ENCODE measurements at places on chromosomes 7 and 10.

- no peak for DNase-seq
Observed at GRCh38 chr7:40701836-40702551, 567.2 kb downstream of the SUGCT start.

DNA sequence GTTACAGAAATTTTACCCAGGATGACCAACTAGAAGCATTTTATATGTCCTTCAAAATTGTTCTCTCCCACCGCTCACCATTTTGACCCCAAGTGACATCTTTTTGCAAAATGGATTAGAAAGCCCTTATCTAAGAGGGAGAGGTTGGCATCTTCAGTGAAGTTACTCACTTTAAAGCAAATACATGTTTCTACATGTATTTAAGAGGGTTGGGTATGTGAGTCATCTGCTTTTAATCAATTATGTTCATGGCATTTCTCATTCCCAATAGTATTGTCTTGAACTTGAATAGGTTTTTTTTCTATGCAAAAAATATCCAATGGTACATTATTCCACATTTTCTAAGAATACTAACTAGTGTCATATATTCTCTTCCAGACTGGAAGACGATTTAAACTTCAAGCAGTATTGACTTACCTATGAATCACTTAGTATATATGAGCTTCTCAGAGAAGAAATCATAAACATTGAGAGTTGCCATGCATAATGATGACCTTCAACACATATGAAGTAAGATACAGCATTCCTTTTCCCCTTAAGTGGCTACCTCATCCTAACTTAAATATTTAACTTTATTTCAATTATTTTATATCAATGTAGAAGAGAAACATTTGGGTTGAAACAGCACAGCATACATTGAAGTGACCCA is 132.8 kb downstream of the POLR1F start:
- DNase-seq: no peak

DNA sequence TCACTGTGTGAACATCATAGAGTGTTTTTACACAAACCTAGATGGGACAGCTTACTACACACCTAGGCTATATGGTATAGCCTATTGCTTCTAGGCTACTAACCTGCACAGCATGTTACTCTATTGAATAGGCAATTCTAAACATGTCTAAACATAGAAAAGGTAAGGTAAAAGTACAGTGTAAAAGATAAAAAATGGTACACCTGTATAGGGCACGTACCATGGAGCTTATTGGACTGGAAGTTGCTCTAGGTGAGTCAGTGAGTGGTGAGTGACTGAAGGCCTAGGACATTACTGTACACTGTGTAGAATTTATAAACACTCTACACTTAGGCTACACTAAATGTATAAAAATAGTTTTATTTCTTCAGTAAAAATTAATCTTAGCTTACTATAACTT is 182.0 kb upstream of the THSD7A start:
- no peak for DNase-seq

DNA sequence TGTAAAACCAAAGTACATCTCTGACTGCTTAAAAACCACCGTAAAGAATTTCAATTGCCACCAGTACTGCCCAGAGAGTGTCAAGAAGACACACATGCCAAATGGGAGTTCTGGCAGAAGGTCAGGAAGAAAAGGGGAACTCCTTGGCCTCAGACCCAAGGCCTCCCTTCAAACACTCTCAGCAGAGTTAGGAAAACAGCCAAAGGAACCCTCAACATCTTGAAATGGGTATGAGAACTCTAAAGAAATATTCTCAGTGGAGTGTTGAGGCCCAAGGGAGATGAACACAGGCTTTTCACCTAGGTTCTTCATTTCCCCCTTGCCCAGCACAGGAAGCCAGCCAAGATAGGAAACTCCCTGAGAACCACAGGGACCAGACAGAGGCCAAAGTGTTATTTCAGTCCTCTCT is 96.1 kb upstream of the ASAH2 start:
- no peak for DNase-seq

- DNase-seq: no peak
Observed at GRCh38 chr10:48414160-48414559, 107.7 kb downstream of the MAPK8 start.

GRCh38 chr7:26321435-26321834 is 29.8 kb downstream of the SNX10 start:
- DNase-seq: no peak

GRCh38 chr10:132186488-132187429 is at the start of gene DPYSL4:
Gene DPYSL4 (plus strand): TSS chr10:132186948. CDS start chr10:132187064, 116 bp downstream.
- peak; percentile 53 for DNase-seq

GRCh38 chr7:6243168-6243567 is 29.3 kb downstream of the CYTH3 start:
- DNase-seq: no peak

All from astrocyte of the hippocampus (primary cell).